Substantia nigra (tissue), 51 donors: ENCODE measurements at places on chromosomes 2 and 18.

GRCh38 chr2:197862246-197862955, 58.0 kb downstream of the PLCL1 start:
- DNase-seq = no peak

DNA sequence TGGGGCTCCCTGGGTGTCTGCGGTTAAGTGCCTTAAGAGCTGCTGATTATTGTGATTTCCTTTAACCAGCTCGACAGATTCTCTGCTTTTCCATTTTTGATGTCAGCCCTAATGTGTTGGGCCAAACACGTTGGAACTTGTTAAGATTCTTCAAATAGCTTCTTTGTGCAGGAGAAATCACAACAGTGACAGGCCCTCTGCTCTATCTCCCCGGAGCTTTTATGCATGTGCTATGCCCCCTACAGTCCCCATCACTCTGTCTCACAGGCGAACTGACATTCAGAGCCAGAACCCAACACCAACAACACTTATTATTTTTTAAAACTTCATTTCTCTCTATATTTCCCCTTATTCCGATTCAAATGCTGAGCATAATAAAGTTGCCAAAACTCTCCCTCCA, 371.7 kb upstream of the CELF4 start:
- no peak for DNase-seq

- no peak for DNase-seq
Measured at GRCh38 chr2:108193251-108193650, 46.5 kb upstream of the SULT1C3 start.

DNA sequence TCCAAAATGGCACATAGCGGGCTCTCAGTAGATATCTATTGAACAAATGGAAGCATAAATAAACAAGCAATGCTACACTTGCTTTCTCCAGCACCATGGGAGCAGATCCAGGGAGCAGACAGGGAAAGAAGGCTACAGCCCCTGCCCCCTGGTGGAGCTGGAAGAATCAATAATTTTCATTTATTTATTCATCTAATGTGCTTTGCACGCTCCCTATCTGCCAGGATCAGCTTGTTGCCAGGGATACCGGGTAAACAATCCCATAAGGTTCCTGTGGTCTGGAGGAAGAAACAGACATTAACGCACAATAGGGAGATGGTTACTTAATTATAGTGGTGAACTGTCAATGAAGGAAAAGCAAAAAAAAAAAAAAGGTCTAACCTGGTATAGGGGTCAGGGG, 40.1 kb upstream of the CLASP1 start:
- DNase-seq = no peak

DNA sequence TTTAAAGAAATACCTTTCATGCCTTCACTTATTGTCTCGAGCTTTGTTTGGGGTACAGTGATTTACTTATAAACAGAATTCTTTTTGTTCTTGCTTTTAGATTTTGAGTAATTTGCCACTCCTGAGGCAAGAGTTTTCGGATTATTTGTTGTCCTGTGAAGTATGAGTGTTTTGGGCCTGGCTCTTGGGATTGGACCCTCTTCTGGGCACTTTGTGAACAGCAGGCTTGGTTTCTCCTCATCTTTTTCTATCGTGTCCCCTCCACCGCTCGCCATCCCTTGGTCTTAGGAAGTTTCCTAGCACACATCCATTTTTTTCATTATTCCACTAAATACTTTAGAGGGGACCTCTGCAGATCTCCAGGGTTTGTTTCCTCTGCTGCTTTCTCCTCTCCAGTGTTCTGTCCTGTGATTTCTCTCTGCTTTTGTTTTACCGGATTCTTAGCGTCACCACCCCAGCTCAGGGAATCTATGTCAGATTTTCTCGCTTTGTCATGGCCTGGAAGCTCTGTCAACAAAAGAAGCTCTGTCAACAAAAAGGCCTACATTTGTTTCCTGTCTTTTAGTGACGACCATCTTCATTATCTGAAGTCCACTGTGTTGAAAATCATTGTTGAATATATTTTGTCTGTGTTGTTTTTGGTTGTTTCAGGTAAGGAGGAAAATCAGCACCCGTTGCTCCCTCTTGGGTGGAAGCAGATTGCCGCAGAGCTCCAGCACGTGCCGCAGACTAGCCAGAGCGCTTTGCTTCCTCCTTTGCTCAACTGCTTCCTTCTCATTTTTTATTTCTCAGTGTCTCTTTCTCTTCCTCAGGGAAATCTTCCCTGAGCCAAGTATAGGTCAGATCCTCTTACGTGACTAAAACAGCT, 27.8 kb downstream of the ANKRD62 start:
- DNase-seq = no peak

- DNase-seq = no peak
Measured at GRCh38 chr2:138960191-138960590, 180.0 kb upstream of the NXPH2 start.

GRCh38 chr2:234258562-234259141, 208.2 kb downstream of the SPP2 start:
- DNase-seq = no peak

GRCh38 chr2:209314653-209315052, 109.2 kb upstream of the MAP2 start:
- DNase-seq = no peak

GRCh38 chr2:42359965-42360483, 993 bp downstream of the COX7A2L start:
- DNase-seq = no peak

DNA sequence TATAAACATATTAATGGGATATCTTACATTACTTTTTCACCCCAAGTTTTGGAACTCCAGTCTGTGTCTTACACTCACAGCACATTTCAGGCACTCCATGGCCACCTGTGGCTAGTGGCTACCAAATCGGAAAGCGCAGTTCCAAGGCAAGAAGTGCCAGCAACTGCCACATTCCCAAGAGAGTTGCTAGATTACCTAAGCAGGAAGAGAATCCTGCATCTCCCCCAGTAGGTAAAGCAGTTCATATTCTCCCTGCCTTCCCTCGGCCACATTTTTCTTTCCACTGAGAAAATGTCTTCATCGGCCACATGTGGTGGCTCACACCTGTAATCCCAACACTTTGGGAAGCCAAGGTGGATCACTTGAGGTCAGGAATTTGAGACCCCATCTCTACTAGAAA, 62.8 kb downstream of the MEX3C start:
- DNase-seq = no peak

DNA sequence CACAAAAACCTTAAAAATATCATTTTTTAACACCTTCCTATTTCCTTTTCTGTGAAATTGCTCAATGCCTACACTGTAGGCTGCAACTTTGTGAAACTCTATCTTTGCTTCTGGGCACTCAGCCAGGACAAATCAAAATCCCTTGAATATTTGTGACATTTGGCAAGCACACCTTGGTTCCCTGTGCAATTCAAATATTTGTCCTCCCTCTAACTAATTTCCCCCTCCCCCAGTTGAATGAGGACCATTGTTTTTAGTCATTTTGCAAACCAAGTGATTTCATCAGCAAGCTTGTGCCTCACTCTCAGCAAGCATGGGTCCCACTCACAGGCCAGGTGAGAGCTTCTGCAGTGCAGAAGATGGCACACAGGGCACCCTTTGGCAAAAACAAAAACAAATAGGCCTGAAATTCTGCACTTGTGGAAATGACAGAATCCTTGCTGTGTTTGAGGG, 541.5 kb downstream of the CNTNAP5 start:
- no peak for DNase-seq

- DNase-seq = no peak
Measured at GRCh38 chr2:125710561-125710960, 945.4 kb upstream of the GYPC start.

DNA sequence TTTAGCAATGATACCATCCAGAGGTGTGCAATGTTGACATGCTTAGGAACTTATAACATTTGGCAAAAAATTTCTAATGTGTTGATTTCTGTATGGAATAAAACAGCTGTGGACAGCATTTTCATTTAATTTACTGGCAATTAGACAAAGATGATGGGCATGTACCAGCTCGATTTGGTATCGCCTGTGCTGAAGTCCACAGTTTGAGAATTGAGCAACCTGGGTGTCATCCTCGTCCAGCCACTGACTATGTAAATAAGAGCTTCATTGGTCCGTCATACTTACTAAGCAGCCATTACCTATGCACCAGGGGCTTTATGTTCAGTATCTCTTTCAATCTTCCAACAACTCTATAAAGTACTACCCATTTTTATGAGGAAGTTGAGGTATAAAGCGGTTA, 24.6 kb upstream of the ACAA2 start:
- DNase-seq = no peak

- no peak for DNase-seq
Measured at GRCh38 chr2:183172220-183172887, 48.1 kb downstream of the NUP35 start.

- no peak for DNase-seq
Measured at GRCh38 chr2:17853799-17854198, 24.7 kb upstream of the KCNS3 start.

GRCh38 chr2:143686585-143687164, 557.5 kb downstream of the ARHGAP15 start:
- no peak for DNase-seq

DNA sequence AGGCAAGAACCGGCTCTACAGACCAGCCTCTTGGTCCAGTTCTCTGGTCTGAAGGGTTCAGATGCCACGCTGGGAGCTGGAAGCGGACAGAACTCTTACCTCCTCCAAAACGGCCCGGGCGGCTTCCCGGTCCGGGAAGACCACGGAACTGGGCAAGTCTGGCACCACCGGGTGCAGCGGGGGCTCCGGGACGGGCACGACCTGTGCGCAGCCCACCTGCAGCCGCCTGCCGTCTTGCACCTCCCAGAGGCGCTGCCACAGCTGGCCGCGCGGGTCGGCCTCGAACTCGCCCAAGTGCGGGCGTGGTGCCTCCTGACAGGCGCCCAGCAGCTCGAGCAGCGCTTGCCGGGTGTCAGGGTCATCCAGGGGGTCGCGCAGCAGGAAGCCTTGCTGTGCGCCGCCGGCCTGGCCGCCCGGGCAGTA, 773 bp downstream of the CMPK2 start:
- DNase-seq = no peak

- DNase-seq = no peak
Measured at GRCh38 chr2:143296089-143296488, 166.9 kb downstream of the ARHGAP15 start.

GRCh38 chr2:96947949-96948833, 38.2 kb downstream of the FAM178B start:
- no peak for DNase-seq

DNA sequence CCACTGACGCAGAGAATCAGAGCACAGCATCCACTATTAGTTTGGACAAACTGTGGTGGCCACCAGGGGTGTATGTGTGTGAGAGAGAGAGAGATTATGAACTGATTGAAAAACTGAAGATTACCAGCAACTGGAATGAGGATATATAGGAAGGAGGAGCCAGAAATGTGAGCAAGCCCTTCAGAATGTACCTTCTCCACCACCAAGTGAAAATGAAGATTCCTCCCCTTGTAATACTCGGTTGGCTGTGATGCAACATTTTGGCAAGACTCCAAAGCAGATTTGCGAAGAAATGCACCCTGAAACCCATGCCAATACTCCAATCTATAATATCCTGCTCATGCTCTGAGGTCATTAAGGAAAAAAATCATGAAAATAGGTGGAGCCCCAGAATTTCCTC, 121.2 kb upstream of the SLC35G4 start:
- no peak for DNase-seq

DNA sequence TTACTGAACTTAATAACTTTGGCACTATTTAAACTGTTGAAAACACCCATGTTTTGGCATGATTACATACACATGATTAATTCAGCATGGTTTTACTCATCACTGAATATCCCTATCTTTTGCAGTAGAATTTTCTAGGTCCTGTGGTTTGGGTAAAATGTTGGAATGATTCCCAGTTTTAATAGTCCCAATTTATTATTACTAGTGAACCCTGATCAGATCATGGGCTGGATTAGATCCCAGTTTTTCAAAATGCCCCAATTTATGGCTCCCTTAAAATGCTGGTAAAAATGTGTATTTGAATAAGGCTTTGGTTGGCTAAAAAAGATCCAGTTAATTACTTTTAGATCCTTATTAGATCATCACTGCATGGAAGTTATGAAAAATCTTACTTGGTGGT, 273.6 kb upstream of the NRP2 start:
- no peak for DNase-seq

DNA sequence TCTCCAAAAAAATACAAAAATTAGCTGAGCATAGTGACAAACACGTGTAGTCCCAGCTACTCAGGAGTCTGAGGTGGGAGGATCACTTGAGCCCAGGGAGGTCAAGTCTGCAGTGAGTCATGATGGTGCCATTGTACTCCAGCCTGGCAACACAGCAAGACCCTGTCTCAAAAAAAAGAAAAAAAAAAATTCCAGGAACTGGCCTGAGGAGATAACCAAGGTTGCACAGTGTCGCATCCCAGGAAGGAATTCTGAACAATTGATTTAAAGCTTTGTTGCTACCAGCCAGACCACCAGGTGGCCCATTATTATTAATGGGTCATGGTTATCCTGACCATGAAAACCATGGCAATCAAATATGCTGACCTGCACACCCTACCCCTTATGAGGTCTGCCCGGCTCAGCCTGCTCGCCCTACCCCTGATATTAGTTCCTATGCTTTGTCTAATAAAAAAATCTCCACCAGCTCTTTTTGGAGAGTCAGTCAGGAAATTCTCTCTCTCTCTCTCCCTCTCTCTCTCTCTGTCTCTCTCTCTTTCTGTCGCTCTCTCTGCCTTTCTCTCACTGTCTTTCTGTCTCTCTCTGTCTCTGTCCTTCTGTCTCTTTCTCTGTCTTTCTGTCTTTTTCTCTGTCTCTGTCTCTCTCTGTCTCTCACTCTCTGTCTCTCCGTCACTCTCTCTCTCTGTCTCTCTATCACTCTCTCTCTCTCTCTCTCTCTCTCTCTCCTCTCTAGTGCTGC, 73.7 kb downstream of the NCAPH start:
- DNase-seq = no peak

GRCh38 chr18:8681196-8681595, 24.2 kb upstream of the MTCL1 start:
- DNase-seq = no peak

DNA sequence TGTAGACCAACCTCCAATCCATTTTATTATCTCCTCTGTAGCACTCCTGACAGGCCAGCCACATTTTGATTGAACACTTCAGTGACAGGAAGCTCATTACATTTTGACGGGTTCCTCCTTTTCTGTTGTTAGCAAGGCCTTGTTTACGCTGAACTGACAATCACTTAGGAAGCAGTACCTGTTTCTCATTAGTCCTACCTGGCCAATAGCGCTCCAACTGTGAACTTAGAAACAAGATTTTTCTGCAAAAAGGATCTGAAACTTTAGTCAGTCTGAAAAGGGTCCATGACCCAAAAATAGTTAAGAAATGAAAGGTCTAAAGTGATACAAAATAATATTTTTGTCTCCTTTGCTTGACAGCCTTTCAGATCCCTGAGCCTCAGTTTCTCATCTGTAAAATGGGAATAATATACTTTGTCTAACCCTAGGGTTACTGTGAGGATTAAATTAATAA, 119.6 kb upstream of the MSTN start:
- no peak for DNase-seq

DNA sequence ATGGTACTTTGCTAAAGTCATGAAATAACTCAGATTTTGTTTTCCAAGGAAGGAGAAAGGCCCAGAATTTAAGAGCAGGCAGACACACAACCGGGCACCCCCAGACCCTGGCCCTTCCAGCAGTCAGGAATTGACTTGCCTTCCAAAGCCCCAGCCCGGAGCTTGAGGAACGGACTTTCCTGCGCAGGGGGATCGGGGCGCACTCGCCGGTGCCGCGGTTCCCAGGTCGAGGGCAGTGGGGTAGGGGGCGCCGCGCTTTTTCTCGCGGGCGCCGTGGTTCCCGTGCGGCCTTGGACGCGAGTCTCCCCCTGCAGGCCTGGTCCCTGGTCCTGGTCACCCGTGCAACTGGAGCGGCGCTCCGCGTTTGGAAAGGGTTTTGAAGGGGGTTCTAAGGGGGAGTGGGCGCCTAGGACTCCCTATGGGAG, 1.2 kb downstream of the ZNF236 start:
- no peak for DNase-seq
